ENCODE measurements at places on chromosomes 5 and 9.

DNA sequence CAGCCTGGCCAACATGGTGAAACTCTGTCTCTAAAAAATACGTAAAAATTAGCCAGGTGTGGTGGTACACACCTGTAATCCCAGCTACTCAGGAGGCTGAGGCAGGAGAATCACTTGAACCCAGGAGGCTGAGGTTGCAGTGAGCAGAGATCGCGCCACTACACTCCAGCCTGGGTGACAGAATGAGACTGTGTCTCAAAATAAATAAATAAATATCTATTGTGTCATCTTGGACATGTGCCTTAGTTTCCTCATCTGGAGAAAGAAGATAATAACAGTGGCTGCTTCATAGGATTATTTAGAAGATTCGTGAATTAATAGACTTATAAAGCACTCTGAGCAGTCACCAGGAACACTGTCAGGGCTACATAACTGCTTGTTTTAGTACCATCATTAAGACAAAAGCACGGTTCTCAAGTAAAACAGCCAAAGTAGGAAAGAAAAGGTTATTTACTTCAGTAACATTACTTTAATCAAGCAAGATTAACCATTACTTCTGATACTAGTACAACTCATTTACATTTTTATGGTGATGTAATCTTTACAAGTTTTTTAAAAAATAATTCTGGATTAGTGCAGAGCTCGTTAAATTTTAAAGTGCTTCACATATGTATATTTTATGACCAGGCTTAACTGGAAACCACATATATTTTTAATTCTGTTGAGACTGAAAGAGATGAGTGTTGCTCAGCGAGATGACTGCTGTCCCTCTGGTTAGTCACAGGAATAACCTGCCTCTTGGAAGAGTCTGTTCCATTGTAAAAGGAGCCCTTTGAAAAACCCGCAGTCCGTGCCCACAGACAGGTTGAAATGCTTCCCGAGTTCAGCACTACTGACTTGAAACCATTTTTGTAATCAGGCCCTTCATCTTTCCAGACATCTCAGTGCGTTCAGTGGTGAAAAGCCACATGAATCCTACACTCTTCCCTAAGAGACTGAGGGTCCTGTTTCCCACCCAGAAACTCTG lies 36.7 kb downstream of the ANKH start:
- DNase-seq, result no peak

DNA sequence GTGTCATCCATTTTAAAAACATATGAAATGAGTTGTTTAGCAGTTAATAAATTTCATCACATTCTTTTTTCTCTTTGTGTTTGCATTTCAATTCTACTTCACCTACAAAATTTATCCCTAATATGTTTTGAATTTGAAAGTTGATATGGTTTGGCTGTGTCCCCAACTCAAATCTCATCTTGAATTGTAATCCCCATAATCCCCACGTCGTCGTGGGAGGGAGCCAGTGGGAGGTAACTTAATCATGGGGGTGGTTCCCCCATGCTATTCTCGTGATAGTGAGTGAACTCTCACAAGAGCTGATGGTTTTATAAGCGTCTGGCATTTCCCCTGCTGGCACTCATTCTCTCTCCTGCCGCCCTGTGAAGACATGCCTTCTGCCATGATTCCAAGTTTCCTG lies 200.1 kb downstream of the EPB41L4A start:
- no peak for DNase-seq

- DNase-seq, result no peak
These were observed 42.4 kb upstream of the TJP2 start for GRCh38 chr9:69131682-69132081.

GRCh38 chr5:40986666-40987065 lies 77.4 kb downstream of the C7 start:
- DNase-seq, result no peak

GRCh38 chr5:166716856-166717492 lies 1574.5 kb upstream of the WWC1 start:
- DNase-seq, result no peak

- DNase-seq, result no peak
These were observed 193.8 kb downstream of the C9orf50 start for GRCh38 chr9:129427149-129427548.

DNA sequence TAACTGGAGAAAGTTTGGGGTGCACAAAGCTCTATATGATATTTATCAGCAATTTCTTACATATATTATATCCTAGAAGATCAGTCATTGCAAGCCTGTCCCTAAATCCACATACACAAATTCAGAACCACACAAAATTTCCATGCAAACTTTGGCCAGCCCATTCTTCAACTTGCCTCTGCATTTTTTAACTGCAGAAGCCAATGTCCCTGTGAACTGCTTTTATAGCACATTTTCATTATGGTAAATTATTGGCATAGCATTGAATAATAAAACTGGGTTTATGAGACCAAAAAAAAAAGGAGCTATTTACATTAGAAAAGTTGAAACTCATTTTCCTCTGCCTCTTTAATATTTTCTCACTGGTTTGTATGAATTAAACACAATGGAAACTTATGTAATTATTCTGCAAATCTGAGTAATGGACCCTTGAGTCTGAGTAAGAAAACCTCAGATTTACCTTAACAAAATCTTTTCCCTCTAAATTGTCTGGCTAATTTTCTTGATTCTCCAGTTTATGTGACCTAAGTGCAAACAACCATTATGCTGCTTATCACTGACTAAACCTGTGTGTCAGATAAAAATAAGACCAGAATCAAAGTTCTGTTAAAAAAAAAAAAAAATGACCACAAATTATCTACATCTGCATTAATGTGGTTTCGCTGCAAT lies 398.9 kb downstream of the EFNA5 start:
- DNase-seq, result no peak

- no peak for DNase-seq
These were observed 25.4 kb downstream of the EXOC3 start for GRCh38 chr5:468401-468800.

GRCh38 chr5:173973616-173973969 lies 15.4 kb upstream of the C5orf47 start:
- DNase-seq, result peak; percentile 27

GRCh38 chr5:135468541-135468940 lies 16.4 kb upstream of the TIFAB start:
- no peak for DNase-seq

- DNase-seq, result no peak
These were observed 55.4 kb upstream of the TBC1D2 start for GRCh38 chr9:98310752-98311392.

GRCh38 chr5:3639175-3639574 lies 43.5 kb downstream of the IRX1 start:
- DNase-seq, result no peak

DNA sequence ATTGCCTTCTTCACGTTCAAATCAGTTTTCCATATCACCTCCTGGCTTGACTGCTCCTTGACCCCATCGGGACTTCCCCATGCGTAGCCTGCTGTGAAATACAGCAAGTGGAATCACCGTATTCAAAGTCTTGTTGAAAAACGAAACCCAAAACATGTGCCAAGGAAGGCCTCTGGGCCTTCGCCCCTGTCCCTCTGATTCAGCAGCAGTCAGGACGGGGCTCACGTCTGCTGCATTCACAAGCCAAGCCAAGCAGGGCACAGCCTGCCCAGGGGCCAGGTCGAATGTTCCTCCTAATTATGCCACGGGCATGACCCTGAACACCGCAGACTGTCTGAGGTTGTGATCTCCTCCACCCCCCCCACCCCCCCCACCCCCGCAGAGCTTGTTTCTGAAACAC lies 960 bp upstream of the CTNND2 start:
- DNase-seq, result no peak

DNA sequence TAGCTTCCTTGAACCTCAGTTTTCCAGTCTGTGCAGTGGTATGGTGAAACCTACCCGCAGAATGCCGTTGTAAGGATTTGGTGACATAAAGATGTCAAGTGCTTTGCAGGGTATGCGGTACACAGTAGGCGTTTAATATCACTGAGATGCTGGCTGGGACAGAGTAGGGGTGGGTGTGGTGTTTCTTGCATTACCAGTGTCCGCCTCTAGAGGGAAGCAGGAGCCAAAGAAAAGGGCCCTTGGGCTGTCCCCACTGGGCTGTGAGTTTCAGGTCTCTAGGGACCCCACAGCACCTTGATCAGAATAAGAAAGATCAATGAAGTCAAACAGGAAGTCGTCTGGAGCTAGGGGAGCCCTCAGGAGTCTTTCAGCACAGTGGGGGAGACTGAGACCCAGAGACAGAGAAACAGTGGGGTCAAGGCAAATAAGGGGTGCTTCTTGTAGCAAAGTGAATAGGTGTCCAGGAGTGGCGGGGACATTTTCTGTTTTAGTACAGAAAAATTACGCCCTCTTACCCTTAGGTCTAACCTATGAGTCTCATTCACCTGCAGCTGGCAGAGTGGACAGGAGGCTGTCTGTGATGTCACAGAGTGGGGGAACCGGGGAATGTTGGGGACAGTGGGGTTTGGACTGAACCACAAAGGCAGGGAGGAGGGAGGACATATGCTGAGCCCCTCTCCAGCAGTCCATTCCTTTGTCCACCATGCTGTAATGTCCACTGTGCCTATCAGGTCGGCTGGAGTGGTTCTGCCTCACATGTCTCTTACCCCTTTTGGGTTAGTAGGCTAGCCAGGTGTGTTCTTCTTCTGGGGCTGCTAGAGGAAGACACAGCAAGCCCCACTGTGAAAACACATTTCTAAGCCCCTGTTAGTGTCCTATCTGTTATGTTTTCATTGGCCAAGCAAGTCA lies 4.7 kb upstream of the TEX53 start:
- DNase-seq, result no peak

GRCh38 chr9:68500457-68501381 lies 40.0 kb downstream of the TMEM252 start:
- peak; percentile 68 for DNase-seq

DNA sequence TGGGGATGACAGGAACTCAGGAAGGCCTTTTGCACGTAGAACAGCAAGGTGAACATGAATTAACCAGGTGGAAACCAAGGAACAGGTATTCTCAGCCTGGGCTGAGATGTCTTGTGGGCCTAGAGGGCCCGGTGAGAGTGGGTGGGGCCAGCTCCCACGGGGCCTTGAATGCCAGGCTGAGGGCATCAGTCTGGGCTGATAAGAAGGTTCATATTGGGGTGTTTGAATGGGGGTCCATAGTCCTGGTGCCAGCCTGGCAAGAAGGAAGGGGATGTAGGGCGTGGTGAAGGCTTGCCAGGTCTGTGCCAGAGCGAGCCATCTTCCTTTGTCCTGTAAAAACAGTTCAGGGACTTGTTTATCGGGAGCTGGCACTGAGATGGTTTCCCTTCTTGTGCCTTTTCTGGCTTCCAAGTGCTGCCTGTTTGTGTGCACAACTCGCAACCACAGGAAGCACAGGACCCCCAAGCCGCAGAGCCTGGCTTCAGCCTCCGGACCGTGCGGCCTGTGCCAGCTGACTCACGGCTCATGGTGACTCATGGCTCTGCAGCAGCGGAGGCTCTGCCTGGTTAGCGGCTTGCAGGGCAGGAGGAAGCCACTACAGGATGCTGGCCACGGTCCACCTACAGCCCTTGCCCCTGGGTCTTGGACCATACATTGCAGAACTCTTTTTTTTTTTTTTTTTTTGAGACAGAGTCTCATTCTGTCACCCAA lies 2.4 kb downstream of the CARD19 start:
- no peak for DNase-seq

GRCh38 chr5:139795074-139796001 lies at the start of gene PSD2:
Gene PSD2 (plus strand): TSS chr5:139795808. CDS start chr5:139809441, 13,633 bp downstream.
- no peak for DNase-seq

DNA sequence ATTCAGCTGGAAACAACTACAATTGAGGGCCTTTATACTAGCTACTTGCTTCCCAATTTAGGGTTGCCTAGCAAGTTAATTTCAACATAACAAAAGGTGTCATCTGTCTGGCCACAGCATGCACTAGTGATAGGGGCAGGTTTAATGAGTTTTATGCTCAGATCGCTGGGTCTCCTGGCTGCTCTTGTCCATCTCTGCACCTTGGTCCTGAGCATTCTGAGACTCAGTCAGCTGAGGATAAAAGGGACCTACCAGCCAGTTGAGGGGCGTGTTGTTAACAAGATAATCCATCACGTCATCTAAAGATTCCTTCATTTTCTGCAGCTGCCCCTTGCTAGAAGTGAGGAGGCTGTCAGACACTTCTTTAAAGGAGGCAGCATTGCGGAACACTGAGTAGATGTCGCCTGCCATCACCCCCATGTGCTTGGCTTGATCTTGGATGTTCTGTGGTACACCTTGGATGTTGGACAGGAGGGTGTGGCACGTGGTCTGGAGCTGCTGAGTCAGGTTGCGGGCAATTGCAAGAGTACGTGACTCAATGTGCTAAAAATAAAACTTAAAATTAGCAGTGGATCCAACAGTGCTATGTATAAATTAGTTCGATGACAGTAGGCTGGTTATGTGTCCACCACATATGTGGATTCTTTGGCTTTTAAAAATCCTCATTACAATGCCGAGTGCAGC lies 11.0 kb downstream of the PLIN2 start:
- DNase-seq, result no peak

- no peak for DNase-seq
These were observed 2.4 kb upstream of the TOR1A start for GRCh38 chr9:129826344-129826743.

DNA sequence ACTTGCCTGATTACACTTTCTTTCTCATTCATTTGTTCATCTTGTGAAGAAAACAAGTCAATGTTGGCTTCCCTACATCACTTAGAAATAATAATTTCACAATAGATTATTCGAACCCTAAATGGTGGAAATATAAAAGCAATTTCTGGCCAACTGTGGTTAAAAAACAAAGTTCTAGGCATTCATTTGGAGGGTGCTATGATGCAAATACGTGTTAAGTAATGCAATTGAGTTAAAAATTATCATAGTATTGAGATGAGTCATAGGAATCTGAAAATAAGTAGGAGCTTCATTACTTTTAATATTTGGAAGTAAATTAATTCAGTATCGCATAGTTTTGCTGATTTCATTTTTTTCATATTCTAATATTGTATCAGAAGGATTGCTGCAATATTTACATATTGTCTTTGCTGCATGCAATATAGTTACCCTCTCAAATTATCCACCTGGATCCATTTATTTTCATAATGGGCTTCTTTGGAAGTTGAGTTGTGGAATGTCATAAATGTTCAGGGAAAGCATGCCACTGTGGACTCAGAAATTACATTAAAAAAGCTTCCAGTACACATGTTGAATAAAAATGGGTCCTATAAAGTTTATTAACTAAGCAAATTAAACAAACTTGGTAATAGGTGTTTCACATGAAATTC lies 647.7 kb upstream of the WWC1 start:
- DNase-seq, result no peak

- peak; percentile 32 for DNase-seq
These were observed 166.7 kb downstream of the GAPVD1 start for GRCh38 chr9:125428060-125428901.

- DNase-seq, result no peak
These were observed 407.9 kb upstream of the CYLC2 start for GRCh38 chr9:102587281-102587680.

GRCh38 chr5:154189819-154190594 lies 526 bp upstream of the GALNT10 start:
- DNase-seq, result peak; percentile 19

GRCh38 chr5:95884511-95884910 lies 62.0 kb upstream of the GLRX start:
- DNase-seq, result no peak

DNA sequence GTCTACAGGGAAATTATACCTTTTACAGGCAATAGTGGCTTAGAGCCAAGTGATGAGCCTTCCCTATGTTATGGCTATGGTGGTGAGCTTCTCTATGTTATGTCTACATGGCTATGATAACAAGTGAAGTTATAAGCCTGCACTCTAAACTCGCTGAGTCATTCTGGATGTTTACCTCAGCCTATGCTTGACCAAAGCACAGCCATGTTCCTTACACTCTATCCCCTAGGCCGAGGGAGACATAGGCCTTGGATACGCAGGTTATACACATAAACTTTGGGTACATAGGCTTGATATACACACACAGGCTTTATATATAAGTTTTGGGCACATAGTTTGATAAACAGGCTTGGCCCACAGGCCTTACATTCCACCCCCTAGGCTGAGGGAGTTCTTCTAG lies 13.8 kb downstream of the DMAC1 start:
- DNase-seq, result no peak

- no peak for DNase-seq
These were observed 59.1 kb downstream of the GTF3C4 start for GRCh38 chr9:132729235-132729890.
